Uterus (tissue), 4 donors: ENCODE measurements at places on chromosomes 13 and 19.

DNA sequence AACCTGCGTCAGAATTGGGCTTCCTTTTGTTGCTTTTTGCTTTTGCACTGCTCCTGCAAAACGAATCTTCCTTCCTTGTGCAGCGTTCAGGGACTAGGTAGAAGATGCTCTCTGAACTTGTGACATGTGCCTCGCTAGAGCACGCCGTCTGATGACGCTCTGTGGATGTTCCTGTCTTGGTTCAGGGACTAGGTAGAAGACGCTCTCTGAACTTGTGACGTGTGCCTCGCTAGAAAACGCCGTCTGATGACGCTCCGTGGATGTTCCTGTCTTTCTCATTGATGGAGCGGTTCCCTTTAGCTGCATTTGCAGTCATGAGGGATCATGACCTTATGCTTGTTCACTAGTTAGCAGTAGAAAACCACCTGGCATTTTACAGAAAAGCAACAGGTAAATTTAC is 154.0 kb downstream of the SOX1 start:
- no peak for DNase-seq

- DNase-seq = no peak
Observed at GRCh38 chr19:33005440-33005839, 33.4 kb downstream of the FAAP24 start.

DNA sequence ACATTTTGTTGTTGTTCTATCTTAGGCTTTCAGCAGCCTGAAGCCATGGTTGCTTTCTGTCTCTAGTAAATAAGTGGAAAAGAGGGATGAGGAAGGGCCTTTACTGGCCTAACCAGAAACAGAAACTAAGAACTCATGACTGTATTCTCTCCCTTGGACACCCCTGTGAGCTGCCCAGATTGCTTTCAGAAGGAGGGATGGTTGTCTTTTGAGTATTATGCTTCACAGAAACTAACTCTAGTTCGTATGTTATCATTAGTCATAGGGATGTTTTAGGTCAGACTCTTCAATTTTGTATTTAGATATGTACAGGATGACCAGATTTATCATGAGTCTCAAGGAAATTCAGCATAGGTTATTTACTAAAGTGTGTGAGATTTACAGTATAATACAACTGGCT is 17.5 kb downstream of the BORA start:
- DNase-seq = no peak

GRCh38 chr19:21508198-21508597 is 2.8 kb downstream of the ZNF429 start:
- DNase-seq = no peak

DNA sequence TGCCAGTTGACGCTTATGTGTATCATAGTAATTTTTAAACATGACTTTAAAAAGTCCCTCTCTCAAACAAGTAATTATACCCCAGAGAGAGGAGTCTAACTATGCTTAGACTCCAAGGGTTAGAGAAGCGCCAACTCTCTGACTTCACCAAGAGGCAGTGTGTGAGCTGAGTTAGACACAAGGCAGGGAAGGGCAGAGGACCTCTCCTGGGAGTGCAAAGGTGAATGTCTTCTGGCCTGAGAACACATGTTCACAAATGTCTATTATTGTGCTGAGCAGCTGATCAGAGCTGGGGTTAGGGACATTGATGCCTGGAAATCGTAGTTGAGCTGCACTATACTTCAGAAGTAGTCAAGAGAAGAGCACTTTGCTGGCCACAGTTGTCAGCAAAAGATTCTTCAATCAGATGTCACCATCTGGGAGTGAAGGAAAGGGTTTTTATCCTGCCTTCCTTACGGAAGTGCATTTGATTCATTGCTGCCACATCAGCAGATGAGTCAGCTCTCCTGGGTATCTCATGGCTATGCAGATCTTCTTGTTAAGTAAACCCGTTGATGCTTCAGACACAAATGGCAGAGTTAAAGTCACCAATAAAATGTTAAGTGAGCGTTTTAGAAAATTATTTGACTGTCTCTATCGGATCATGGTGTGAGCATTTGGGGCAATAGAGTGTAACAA is 283.2 kb upstream of the ARGLU1 start:
- DNase-seq = no peak

DNA sequence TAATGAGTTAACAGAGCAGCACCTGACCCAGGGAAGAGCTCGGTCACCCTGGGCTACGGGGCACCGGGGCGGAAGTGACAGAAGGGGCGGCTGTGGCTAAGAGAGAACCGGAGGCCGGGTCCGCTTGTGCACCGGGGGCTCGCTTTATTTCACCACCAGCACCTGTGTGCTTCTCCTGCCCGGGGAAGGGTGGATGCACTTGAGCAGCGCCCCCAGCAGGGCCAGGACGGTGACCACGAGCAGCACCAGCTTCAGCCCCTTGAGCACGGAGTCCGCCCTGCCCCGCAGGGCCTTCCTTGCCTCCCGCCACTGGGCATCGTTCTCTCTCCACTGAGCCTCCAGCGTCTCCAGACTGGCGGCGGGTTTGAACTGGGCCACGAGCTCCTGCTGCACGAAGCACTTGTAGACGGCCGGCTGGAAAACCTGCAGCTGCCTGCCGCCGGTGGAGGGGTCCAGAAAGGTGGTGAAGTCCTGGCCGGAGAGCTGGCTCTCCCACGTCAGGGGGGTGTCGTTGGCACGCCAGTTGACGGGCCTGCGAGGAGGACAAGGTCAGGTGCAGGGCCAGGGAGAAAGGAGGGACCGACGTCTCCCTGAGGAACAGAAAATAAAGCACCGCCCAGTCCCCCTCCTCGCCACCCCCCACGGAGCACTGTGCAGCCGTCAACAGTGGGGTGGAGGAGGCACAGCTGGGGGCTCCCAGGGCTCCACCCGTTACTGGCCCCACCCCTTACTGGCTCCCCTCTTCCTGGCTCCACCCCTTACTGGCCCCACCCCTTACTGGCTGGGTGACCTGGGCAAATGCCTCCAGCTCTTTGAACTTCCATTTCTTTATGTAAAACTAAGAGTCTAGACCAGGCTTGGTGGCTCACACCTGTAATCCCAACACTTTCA is 3.6 kb downstream of the FAM187B start:
- no peak for DNase-seq

DNA sequence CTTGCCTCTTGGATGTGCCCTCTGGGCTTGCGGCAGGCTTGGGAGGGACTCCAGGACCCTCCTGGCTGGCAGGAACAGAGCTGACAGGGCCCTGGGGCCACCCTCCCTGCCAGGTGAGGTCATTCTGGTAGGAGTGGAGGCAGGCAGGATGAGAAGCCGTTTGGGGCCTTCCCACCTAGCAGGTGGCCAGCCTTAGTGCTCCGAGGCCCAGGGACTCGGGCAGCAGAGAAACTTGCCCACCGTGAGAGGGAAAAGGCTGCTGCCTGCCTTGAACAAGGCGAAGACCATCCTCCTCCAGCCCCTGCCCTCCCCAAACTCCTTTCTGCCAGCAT is 8.5 kb downstream of the RFX1 start:
- no peak for DNase-seq

DNA sequence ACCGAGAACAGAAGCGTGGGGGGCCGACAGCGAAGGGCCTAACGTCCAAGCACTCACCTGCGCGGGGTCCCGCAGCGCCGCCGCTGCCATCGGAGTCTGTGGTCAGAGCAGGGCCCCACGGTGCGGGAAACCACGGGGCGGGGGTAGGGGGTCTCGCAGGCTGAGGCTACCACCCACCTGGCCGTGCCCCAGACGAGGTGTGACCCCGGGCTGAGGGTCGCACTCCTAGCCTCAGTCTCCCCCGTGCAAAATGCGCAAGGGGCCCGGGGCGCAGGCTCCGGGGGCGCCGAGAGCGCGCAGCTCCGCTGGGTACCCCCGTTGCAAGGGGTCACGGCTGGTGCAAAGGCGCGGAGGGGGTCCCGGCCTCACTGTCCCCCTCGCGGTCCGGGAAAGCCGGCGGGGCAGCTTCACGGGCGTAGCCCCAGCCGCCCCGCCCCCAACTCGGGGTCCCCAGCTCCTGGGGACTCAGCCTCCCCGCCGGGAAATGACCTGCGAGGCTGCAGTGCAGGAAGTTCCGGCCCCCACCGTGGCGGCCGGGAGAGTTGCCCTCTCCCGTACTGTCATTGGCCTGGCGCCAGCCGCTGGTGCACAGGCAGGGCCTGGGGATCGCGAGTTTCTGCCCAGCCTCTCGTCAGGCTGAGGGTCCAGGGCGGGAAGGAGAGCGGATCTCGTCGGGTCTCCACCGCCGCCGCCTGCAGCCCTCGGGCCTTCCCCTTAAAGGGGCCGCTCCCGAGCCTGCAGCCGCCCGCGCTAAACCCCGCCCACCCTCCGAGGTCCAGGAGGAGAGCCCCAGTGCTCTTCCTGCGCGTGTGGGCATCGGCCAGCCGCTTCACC is at the start of gene ZNF792:
TSS of gene ZNF792 (minus strand) at position 657 of the 834 bp plus-strand sequence. CDS start at position 90, 567 bp downstream.
- DNase-seq = peak; percentile 54

GRCh38 chr19:49790866-49791265 is 22.2 kb downstream of the FUZ start:
- peak; percentile 80 for DNase-seq

DNA sequence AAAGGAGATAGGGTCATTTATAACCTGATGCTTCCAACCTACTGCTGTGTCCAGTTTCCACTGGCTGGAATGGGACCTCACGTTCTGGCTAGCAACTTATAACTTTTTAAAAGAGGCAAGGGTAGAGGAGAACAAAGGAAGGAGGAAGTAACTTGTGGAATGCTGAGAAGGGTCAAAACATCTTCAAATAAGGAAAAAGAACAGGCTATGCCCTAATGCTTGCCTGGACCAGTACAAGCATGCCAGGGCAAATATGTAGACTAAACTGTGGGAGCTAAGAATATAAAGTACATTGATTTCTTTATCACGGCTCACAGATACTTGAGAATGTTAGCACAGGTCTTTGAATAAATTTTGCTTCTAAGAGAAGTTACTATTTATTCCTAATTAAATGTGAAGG is 1.5 kb upstream of the ZNF561 start:
- no peak for DNase-seq

- DNase-seq = no peak
Observed at GRCh38 chr13:53028637-53029203, at the start of gene OLFM4. TSS of gene OLFM4 (plus strand) at chr13:53028813. CDS start at chr13:53028837, 24 bp downstream.

DNA sequence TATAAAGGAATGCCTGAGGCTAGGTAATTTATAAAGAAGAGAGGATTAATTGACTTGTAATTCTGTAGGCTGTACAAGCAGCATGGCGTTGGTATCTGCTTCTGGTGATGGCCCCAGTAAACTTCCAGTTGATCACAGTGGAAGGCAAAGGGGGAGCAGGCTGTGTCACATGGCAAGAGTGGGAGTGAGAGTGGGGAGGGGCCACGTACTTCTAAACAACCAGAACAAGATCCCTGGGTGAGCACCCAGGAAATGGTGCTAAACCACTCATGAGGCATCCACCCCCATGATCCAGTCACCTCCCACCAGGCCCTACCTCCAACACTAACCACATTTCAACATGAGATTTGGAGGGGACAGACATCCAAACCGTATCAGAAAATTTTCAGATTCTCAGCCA is 3.0 kb upstream of the RNF113B start:
- no peak for DNase-seq

DNA sequence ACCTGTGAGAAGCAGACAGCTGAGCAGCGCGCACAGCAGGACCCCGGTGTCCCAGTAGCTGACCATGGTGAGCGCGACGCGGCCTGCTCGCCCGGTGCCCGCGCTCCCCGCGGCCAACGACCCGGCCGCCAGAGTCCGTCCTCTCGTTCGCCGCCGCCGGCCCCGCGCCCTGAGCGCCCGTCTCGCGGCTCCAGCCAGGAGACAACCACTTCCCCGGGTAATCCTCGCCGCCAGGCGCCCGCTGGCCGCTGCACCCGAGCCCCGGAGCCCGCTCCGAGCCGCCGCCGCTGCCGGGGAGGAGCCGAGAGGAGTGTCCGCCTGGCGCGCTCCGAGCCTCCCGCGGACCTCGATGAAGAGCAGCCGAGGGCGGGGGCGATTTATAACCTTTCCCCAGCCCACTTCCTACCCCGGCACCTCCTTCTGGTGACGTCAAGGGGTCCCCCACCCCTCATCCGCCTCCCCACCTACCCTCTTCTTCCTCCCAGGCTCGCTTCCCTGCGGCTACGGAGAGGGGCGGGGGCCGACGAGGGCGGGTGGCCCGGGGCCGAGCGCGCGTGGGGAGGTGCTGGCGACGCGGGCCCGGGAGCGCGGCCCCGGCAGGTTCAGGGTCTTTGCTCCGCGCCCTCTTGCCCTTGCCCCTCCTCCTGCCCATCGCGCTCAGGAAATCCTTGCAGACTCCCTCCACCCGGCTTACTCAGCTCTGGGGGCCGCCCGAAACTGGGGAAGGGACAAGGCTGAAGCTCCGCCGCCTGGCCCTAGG is at the start of gene FLT1:
TSS of gene FLT1 (minus strand) at position 351 of the 760 bp plus-strand sequence. CDS start at position 66, 285 bp downstream.
- DNase-seq = peak; percentile 63

- no peak for DNase-seq
Observed at GRCh38 chr13:84479656-84480055, 597.4 kb upstream of the SLITRK1 start.

DNA sequence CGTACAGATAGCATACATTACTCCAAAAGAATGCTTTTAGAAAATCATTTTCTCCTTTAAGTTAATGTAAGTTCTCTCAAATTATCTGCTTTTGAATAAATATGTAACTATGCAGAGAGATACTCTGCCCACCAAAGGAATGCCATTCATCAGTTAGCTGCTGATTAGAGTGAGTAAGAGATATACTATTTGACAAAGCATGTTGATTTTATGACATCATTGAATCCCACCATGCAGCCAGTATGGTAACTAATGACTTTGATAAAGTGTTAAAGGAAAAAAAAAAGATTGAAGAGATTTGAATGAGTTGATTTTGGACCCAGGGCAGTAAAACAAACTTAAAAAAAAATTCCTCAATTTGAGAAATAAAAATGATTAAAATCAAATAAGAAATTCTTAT is 521.5 kb downstream of the SLITRK6 start:
- no peak for DNase-seq

DNA sequence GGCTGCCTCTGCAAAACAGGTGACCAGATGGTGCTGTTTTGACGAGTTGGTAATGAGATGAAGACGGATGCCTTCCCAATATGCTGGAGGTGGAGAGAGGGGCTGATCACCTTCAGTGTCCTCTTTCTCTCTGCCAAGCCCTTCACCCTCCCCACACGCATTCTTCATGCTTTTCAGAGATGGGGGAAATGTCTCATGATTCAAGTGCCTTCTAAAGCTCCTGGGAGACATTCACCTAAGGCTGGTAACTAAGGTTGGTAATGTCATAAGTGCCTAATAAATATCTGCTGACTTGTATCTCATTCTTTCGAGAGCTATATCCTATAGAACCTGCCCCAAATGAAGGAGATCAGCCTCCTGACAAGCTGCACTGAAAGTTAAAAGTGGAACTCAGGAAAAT is 86.2 kb upstream of the MBNL2 start:
- no peak for DNase-seq

GRCh38 chr19:30226464-30227011 is 145.6 kb upstream of the ZNF536 start:
- DNase-seq = no peak
